Renal cortical epithelial cell (primary cell): ENCODE measurements at places on chromosomes 2 and 18. TPM values are rescaled to one million over a fixed set of nuclear protein-coding genes. Genes with fewer than 3 reads are reported as not detected.
A peak's percentile ranks its signal among the peaks of the same experiment; 100 is the strongest.

Gene RMDN2
- 5.2 and 18.1 TPM in 2 replicates for total RNA-seq

Gene FIGLA
- not detected in 2 replicates for total RNA-seq

Gene MROH2A
- 0.15 TPM in 1 of 2 replicates, not detected in the other for total RNA-seq

DNA sequence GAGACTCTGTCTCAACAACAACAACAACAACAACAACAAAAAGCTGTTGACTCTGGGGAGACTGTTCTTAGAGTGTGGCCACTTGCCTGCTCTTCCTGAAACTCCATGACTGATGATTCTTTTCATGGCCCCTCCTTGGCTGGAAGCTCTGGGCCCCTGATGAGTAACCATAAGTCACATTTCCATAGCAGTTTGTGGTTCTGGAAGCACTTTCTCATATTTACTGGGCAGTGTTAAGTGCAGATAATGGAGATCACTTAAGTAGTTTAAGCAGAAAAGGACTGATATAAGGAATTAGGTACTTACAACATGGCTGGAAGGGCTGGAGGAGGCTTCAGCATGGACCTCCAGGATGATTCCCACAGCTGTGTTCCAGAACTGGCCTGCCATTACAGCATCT lies 147.3 kb upstream of the DLX2 start:
- DNase-seq: peak; percentile 74

DNA sequence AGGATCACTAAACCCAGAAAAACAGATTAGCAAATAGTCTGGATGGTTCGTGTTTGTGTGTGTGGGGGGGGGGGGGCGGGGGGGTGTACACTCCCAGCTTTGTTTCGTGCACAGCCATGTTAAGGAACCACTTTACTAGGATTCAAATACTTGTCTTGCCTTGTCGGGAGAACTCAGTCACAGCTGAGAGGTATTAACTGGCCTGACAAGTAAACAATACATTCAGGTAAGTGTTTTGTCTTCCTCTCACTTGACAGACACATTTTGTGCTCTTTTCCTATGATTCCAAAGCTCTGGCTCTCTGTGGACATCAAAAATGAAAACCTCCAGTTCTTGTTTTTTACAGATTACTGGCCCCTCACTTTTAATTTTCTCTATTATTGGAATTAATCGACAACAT lies 173.5 kb downstream of the LRP1B start:
- no peak for DNase-seq
